ENCODE measurements at places on chromosomes 7 and 10.

DNA sequence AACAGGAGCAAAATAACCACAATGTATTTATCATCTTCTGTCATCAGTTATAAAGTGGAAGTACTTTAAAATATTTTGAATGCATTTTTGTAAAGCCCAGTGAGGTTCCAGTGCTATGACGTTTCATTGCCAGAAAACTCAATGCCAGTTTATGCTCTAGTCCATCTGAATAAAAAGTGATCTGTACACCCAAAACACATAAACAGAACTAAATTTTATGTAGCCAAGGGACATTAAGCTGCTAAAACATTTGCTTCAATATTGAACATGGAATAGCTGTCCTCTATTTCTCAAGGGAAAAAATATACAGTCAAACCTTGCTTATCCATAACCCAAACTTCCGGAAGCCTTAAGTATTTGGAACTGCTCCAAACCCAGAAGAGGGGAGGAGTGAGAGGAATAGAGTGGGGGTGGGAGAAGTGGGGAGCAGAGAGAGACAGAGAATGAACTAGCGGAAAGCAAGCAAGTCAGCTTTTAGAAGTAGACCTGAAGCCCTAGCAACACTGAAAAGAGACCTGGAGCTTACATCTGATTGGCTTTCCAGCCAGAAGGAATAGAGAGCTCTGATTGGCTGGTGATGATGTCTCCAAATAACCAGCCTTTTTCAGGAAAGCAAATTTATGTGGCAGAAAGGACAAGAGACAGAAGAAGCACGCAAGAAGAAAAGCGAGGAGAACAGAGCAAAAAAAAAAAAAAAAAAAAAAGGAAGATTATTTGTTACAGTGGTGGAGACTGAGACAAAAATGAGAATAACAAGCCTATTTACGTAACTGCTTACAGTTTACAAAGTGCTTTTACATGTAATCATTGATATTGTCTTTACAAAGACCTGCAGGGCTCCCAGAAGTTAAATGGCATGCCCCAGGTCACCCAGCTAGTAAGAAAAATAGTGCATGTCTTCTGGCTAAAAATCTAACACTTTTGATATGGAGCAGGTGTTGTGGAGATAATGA lies 196.0 kb downstream of the RNLS start:
- no peak for DNase-seq

- DNase-seq = no peak
Observed at GRCh38 chr7:158301207-158301606, 286.4 kb downstream of the PTPRN2 start.

DNA sequence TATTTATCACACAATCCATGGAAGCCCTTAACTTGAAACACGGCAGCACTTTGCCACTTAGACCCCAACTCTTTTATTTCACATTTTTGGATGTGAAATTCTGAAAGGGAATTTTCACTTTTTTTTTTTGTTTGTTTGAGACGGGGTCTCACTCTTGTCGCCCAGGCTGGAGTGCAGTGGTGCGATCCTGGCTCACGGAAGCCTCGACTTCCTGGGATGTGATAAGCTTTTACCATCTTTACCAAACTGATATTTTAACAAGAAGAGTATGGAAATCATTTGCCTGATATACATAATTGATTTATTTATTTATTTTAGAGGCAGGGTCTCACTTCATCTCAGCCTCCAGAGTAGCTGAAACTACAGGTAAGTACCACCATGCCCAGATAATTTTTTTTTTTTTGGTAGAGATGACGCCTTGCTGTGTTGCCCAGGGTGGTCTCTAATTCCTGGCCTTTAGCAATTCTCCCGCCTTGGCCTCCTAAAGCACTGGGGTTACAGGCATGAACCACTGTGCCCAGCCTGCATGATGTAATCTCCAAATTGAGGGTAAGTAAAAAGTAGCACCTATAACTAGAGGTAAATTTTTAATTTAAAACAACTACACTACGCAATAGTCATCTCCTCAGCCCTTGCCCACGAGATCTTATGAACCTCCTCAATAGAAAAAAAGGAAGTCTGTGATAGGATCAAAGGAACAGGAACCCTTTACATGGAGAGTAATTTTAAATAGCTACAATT lies 180.7 kb upstream of the KLF14 start:
- DNase-seq = no peak

GRCh38 chr7:77910124-77910523 lies 111.6 kb downstream of the PHTF2 start:
- no peak for DNase-seq

DNA sequence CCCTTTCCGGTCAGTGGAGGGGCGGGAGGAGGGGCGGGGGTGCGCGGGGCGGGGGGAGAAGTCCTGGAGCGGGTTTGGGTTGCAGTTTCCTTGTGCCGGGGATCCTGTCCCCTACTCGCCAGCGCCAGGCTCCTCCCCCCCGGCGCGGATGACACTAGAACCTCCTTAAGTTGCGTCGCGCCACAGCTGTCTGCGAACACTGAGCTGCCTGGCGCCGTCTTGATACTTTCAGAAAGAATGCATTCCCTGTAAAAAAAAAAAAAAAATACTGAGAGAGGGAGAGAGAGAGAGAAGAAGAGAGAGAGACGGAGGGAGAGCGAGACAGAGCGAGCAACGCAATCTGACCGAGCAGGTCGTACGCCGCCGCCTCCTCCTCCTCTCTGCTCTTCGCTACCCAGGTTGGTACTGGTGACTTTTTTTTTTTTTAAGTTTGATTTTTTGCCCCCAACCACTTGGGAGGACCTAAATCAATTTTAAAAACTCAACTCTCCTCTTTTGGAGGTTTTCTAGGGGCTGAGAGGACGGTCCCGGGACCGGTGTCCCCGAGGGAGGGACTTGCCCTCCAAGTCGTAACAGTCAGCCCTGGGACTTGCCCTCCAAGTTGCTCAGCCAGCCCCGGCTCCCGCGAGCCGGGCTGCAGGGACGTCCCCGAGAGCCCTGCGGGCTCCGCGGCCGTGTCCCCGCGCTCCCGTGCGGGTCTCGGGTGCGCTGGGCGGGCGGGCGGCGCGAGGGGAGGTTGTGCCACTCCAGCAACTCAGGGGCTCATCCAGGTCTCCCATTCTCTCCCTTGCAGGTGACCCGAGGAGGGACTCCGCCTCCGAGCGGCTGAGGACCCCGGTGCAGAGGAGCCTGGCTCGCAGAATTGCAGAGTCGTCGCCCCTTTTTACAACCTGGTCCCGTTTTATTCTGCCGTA lies at the start of gene GATA3:
Gene GATA3 (plus strand): TSS at position 195 of the 914 bp plus-strand sequence. CDS start 968 bp downstream, outside the sequence.
- no peak for DNase-seq

- DNase-seq = no peak
Observed at GRCh38 chr7:30143748-30144251, 9.0 kb downstream of the MTURN start.

- no peak for DNase-seq
Observed at GRCh38 chr7:33649476-33650441, 255.6 kb upstream of the BMPER start.

GRCh38 chr10:124906551-124907001 lies 35.3 kb upstream of the ZRANB1 start:
- no peak for DNase-seq

DNA sequence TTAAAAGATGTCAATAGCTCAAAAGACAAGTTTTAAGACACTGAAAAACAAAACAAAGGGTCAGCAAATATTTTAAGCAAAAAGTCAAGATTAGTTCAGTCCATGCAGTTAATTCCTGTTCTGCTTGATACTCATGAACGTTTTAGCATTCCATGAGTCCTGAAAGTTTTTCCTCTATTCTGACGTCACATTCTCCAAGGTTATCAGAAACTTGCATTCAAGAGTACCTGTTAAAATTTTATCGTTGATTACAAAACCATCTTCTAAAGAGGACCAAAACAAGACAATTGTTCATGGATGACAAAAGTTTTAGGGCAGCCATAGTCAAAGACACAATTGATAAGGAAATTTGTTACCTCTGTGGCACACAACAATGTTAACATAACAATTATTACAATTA lies 52.5 kb upstream of the VOPP1 start:
- no peak for DNase-seq

DNA sequence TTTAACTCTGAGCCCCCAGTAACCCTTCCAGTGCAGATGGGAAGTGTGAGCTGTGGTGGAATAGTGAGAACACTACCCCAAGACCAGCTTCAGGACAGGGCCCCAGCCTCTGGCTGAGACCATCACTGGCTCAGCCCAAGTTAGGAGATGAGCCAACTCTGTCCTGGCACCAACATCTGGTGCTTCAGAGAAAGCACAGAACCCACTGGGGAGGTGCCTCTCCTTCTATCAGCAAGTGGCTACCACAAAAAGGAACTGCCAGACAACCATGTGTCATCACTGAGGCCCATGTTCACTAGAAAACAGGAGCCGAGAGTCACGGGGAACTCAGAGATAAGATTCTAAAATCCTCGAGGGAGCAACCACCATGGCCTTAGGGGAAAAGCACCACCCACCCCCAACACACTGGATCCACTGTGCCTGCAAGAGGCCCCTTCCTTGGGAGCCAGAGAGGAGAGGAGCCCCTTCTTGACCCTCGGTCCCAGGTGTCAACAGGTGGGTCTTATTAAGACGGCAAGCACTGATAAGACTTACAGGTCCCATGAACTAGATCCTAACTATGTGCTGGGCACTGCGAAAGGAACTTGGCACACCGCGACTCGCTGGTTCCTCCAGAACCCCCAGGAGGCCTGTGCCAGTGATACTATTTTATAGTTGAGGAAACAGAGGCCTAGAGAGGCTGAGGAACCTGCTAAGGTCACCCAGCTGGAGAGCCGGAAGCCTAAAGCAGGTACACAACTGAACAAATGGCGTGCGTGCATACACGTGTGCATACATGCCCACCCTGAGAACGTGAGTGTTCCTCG lies 102.7 kb downstream of the FAM53B start:
- no peak for DNase-seq

- no peak for DNase-seq
Observed at GRCh38 chr7:818031-818699, 14.1 kb upstream of the SUN1 start.

DNA sequence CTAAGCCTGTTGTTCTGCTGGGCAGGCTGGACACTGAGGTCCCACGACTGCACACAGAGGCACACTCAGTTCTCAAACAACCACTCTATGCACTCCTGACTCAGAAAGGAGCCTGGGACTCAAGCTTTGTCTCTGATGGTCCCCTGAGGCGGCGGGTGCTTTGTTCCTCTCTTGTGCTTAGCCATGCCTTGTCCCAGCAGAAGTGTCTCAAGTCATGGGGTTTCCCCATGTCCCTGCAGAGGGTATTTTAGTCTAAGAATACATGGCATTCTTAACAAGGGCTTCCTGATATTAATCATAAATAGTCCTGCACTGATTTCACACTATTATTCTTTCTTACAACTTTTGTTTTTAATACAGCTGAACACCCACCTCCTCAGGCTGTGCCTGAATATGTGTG lies 72.5 kb downstream of the CXCL12 start:
- DNase-seq = no peak

GRCh38 chr7:155714702-155715101 lies 70.2 kb downstream of the RBM33 start:
- DNase-seq = no peak

- DNase-seq = no peak
Observed at GRCh38 chr10:121501796-121502195, 96.4 kb downstream of the FGFR2 start.

GRCh38 chr7:41858201-41858600 lies 155.3 kb upstream of the INHBA start:
- no peak for DNase-seq

DNA sequence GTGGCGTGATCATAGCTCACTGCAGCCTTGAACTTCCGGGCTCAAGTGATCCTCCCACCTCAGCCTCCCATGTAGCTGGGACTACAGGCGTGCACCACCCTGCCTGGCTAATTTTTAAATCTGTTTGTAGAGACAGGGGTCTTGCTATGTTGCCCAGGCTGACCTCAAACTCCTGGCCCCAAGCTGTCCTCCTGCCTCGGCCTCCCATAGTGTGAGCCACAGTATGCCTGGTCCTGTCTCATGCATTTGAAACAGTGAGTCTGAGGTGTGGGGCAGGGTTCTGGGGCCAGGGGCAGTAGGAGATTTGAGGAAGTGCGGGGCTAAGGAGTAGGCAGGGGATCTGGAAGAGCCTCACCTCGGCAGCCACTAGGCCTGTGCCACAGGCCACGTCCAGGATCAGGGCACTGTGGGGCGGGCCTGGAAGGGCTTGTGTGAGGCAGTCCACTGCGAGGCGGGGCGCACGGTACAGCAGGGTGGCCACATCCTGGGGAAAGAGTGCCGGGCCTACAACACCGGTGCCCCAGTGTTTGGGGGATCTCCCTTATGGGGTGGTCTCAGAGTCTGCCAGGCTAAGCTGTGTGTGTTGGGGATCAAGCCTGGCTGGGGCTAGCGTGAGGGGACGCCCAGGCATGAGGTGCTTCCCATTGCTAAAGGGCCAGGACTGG lies 1.5 kb downstream of the METTL27 start:
- no peak for DNase-seq

Data from stimulated activated CD8-positive, alpha-beta memory T cell treated with anti-CD3 and anti-CD28 coated beads, Interleukin-15, amount 100 ng/mL, for 24 hours (primary cell).